ENCODE measurements at places on chromosomes 2 and 18.
A peak's percentile ranks its signal among the peaks of the same experiment; 100 is the strongest.

- DNase-seq: no peak
Observed at GRCh38 chr2:176081376-176081836, 2.4 kb downstream of the EVX2 start.

DNA sequence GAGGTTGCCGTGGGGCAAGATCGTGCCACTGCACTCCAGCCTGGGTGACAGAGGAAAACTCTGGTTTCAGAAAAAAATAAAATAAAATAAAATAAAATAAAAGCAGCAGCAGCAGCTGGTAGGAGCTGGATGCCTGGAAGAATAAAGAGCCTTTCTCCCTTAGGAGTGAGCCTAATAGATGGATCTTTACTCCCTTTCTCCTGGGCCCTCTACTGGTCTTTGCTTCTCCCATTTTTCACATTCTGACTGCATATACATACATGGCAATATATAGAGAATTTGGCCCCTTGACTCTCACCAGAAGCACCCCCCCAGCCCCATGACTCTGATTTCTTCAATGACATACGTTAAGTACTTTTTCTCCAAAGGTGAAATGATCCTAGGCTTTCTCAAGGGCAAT is 9.8 kb upstream of the MALT1 start:
- DNase-seq: no peak

- DNase-seq: no peak
Observed at GRCh38 chr2:24206242-24206641, 31.4 kb downstream of the FAM228A start.

GRCh38 chr18:68564961-68565360 is 149.9 kb downstream of the TMX3 start:
- no peak for DNase-seq

GRCh38 chr2:88870267-88870839 is 178.9 kb downstream of the RPIA start:
- no peak for DNase-seq

DNA sequence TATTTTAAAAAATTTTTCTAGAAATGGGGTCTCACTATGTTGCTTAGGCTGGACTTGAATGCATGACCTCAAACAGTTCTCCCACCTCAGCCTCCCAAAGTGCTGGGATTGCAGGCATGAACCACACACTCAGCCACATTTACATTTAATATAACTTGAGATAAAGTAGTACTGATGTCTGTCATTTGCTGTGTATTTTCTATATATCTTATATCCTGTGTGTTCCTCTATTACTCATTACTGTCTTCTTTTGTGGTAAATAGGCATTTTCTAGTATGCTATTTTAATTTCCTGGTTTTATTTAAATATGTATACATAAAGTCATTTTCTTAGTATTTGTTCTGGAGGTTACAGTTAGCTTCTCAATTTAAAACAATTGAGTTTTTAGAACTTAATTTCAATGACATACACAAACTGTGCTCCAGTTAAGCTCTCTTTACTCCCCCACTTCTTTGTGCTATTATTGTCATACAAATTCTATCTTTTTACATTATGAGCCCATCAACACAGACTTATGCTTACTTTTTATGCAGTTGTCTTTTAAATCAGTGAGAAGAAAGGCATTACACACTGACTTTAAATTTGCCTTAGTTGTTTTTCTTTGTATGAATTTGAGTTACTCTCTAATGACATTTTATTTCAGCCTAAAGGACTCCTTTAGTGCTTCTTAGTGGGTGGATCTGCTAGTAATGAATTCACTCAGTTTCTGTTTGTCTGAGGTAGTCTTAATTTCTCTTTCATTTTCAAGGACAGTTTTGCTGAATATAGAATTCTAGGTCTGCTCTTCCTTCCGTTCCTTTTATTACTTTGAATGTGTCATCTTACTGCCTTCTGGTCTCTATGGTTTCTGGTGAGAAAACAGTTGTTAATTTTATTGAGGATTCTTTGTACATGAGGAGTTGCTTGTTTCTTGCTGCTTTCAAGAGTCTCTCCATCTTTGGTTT is 6.2 kb upstream of the INPP4A start:
- no peak for DNase-seq

- DNase-seq: no peak
Observed at GRCh38 chr2:51807229-51807628, 775.3 kb upstream of the NRXN1 start.

GRCh38 chr2:190425221-190425866 is 17.2 kb downstream of the MFSD6 start:
- DNase-seq: no peak

- DNase-seq: no peak
Observed at GRCh38 chr2:149924549-149925213, 337.1 kb upstream of the MMADHC start.

GRCh38 chr2:63081404-63081803 is 30.8 kb downstream of the OTX1 start:
- no peak for DNase-seq

DNA sequence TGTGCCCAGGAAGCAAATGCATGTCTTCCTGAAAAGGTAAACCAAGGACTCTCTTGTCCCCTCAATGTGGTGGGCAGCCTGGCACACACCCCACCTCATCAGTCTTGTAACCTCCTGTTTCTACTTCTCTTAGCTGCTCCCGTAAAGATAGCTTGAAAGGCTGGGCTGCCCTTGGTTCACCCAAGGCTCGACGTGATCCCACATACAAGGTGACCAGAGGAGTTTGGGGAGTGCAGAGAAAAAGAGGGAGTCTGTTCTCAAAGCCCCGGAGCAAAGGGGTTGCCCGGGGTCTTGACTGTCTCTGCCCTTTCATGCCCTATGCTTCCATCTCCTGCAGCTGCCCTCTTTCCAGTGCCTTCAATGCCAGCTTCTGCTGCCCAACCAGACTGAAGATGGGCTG is 18.3 kb upstream of the FOSL2 start:
- DNase-seq: no peak

DNA sequence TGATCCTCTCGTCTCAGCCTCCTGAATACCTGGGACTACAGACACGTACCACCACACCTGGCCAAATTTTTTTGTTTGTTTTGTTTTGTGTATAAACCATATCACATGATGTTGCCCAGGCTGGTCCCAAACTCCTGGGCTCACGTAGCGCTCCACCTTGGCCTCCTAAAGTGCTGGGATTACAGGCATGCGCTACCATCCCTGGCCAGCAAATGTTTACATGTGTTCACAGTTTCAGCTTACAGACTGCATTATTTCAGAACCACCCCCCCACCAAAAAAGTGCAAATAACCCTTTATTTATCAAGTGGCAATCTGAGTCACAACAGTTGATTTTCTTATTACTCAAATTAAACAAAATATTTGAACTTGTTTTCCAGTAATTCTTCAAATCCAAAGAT is 54.3 kb downstream of the ABCA12 start:
- no peak for DNase-seq

DNA sequence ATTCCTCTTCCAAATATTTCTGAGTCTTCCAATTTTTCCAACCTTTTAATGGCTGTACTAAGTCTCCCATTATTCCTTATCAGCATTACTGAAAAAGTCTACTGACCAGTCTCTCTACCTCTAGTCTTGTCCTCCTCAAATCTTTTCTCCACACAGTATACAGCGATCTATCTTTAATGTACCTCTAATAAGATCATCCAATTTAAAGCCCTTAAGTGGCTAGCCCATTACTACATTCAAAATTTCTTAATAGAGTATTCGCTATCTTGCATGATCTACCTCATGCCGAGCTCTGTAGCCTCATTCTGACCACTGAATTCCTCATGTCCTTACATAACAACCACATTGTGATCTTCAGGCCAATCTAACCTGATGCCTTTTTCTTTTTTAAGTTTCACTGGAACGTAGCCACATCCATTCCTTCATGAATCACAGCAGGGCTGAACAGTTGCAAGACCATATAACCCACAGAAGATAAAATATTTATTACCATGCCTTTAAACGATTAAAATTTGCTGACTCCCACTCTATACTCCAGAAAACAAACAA is 57.9 kb downstream of the SLC66A3 start:
- DNase-seq: no peak

DNA sequence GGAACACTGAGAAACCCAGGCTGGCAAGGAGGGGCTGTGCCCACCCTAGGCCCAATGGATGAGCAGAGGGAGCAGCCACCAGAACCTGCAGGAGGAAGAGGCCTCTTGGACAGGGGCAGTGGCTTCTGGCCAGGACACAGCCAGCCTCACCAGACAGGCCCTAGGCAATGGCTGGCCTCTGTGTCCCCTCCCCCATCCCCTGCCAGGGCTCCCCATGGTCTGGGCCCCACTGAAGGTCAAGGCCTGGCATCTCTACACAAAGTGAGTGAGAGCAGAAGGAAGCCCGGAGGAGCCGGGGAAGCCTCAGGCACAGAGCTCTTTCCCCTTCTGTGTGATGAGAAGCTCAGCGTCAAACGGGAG is 6.3 kb downstream of the PRLH start:
- DNase-seq: no peak

DNA sequence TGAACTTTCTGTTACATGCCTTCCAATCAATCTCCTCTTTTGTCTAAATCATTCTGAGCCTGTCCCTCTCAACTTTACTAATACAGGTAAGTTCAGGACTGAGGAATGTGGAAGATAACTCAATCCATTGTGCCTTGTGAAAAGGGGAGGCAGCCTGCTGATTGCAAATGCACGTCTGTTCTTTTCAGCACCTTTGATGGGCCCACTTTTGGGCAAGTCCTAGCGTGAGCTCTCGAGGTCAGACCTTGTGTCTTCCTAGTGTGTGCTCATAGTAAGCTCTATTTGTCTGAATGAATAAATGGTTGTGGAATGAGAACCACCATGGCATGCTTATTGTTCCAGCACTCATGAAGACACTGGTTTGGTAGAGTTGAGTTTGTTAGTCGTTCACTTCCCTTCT is 50.4 kb upstream of the REL start:
- no peak for DNase-seq

- DNase-seq: no peak
Observed at GRCh38 chr2:219167997-219168396, 1.8 kb downstream of the SLC23A3 start.

DNA sequence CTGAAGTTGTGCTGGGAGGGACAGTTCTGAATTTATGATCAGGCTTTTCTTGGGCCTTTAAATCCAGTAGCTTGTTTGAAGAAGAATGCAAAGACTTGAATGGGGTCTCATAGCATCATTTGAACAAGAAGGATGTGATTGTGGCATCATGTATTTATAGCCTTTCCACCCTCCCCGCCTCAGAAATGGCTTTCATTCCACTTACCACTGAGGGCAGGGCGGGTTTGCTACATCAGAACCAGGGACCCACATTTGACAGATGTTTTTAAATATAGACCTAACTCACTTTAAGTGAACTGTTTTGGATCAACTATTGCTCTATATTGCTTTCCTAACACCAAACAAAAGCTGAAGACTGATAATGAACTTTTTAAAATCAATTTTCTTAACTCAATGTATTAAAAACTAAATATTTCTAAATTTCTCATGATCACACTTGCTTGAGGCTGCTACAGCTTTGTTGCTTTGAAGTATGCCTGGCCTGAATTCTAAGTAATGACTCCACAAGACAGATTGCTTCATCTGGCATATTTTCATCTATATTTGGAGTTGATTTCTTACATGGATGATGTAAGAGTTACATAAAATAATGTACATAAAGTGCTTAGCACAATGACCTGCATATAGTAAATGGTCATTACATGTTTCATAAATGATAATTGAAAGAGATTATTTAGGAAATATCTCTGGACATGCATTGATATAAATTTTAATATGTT is 1552.9 kb upstream of the SLC39A10 start:
- DNase-seq: no peak

DNA sequence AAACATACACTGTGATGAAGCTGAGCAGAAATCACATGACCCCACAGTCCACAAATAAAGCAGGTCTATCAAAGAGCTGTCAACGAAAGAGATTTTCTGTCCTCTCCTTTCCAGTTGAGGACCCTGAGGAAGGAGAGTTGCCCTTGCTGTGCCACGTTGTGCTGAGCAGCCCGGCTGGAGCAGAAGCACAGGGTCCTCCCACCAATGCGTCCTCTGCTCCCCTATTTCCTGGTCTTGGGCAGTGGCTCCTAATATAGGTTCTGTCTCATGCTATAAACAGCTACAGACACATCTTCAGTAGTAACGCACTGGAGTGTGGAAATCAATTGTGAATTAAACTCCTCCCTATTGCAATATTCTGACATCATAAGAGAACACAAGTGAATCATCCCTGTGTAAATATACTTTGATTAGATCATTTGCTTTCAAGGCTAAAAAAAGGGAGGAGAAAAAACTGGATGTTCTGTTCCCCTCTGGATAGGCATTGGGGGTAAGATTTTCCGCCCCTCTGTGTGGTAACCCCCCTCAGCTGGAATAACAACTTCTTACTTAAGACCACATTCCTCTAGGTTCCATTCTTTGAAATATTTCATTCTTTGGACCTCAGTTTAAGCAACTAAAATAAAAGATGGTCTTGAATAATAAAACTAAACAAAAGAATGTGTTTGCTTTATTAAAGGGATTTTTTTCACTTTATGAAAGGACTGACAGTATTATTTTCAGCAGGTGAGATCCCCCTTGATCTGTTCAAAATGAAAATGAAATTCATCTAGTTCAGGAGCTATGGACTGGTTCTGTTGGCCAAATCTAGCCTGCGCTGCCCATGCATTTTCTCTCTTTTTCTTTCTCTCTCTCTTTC is 8.3 kb upstream of the RHOB start:
- DNase-seq: no peak

- DNase-seq: peak; percentile 82
Observed at GRCh38 chr2:74835831-74836674, 2.1 kb downstream of the HK2 start.

- DNase-seq: no peak
Observed at GRCh38 chr2:160491911-160492371, 1.7 kb downstream of the RBMS1 start.

DNA sequence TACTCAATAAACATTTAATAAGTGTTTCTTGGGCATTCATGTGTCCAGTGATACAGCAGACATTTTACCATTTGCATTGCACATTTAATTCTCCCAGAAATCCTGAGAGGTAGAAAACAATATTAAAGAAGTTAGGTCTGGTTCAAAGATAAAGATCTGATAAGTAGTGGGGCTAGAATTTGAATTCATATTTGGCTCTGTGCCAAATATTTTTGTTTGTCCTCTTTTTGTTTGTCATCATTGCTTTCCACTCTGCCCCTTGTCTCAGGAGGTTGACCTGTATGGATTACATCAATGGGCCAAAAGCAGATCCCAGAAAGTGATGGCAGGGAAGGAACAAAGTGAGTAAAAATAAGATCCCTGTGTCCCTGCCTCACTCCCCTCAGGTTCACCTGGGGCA is 441.9 kb upstream of the PKDCC start:
- no peak for DNase-seq

Data from NCI-H1694 treated with DMSO at 0.1 percent for 48 hours (cell line).